ENCODE measurements at places on chromosomes 2 and 18.

DNA sequence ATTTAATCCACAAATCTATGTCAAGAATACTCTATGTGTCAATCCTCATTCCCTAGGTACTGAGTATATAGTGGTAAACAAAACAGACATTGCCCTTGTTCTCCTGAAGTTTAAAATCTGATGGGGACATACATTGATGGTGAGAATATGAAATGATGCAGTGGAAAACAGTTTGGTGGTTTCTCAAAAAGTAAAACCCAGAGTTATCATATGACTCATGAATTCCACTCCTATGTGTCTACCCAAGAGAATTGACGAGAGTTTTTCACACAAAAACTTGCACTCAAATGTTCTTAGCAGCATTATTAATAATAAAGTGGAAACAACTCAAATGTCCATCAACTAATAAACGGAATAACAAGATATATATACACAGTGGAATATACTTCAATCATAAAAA, 586.7 kb downstream of the CCDC85A start:
- DNase-seq, result no peak

- no peak for DNase-seq
Measured at GRCh38 chr18:13494871-13495445, 231.4 kb downstream of the FAM210A start.

- no peak for DNase-seq
Measured at GRCh38 chr2:218428846-218429558, 10.1 kb downstream of the VIL1 start.

DNA sequence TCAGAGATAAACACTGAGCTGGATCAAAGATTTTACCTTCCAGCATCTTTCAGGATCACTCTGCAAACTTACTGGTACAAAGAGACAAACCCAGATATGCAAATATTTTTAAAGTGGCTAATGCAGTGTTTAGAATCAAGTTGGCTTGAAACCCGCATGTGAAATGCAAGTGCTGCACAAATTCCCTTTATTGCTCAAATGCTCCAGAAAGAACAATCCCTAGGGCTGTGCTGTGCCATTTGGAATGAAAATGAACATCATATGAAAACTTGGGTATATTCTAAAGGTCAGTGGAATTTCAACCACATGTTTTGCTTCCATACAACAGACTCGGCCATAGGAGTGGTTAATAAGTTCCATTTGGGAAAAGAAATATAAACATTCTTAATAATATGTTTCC, 139.1 kb downstream of the VWC2L start:
- no peak for DNase-seq

- no peak for DNase-seq
Measured at GRCh38 chr2:128456281-128456680, 137.6 kb upstream of the HS6ST1 start.

DNA sequence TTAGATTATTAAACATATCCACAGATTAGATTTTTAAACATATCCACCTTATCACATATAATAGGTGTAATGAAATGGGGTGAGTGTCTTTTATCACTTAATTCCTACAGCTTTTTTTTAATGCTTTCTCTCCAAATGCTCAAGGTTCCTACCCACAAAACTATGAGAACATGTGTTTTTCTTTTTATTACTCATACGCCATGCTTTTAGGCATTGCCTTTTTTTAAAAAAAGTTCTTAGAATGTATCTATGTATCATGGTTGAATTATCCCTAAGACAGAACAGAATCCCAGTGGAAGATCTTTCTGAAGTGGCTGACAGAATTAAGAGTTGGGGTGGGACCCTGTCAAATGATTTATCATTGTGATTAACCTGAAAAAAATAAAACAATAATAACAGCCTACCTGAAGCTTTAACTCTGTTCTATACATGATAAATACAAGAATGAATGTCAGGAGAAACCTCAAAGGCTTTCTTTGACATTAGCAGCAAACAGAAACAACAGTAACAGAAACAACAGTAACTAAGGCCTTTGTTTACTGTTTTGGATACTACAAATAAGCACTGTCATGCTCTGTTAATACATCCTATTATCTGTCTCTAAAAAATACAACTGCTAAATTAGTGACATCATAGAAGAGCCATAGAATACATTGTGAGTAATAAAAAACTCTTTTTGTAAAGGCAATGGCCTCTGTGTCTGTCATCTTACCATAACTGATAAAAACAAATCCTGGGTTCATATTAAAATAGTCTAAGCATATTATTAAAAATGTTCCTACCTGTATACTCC, 4.1 kb upstream of the ZNF397 start:
- no peak for DNase-seq

- peak; percentile 48 for DNase-seq
Measured at GRCh38 chr2:28610583-28611201, 114.8 kb downstream of the PLB1 start.

DNA sequence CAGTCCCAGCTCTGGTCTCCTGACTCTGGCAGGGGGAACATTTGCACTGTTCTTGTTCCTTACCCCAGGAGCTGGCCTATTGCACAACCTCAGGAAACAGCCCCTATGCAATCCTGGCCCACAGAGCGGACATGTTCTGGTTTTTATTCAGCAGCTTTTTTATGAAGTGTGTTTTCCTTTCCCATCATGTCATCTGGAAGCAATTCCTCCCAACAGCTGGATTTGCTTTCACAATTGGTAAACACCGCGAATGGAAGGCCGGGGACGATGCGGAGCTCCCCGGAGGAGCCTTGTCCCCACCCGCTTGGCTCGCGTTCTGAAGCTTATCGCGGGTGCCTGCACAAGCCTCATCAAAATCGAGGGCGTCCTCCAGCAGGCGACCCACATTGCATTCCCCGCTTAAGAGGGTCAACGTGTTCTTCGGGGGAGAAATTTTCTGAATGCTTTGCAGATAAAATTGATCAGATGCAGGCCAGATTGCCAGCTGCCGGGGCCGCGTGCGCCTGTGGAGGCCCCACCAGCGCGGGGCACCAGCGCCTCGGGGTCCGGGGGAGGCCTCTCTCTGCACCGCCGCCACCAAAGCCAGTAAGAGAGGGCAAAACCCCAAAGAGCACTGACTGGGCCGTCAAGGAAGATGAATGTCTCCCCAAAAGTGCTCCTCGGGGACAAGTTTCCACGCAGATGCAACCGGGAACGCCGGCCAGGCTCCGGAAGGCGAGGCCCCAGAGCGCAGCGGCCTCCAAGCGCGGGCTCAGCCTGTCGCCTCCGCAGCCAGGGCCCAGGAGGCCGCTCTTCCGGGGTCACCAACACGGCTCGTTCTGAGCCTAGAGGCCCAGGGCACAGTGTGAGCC, 60.3 kb upstream of the SP3 start:
- no peak for DNase-seq

DNA sequence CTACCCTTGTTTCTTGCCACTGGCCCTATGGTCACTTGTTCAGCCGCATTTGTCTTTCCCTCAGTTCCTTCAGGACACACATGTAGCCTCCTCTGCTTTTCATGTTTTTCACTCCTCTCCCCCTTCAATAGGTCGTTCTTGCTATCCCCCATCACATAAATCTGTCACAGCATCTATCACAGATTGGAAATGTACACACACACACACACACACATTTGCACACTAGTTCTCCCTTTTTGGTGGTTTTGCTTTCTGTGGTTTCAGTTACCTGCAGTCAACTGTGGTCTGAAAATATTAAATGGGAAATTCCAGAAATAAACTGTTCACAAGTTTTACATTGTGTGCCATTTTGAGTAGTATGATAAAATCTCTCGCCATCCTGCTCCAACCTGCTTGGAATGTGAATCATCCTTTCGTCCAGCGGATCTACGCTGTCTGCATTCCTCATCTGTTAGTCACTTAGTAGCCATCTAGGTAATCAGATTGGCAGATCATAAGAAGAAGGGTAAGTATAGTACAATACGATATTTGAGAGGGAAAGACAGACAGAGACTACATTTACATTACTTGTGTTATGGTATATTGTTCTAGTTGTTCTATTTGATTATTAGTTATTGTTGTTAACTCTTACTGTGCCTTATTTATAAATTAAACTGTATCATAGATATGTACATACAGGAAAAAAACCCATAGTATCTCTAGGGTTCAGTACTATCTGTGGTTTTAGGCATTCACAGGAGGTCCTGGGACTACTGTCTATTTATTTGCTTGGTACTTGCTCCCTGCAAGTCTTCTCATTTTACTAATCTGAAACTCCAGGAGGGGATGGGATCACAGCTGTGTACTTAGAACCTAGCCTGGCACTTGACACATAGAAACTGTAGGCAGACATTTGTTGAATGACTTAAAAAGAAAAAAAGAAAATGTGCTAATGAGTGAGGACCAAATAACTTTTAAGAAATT, 86.1 kb upstream of the PNPT1 start:
- no peak for DNase-seq

- no peak for DNase-seq
Measured at GRCh38 chr2:118372886-118373830, 284.9 kb downstream of the INSIG2 start.

GRCh38 chr2:234095301-234095700, 44.8 kb downstream of the SPP2 start:
- no peak for DNase-seq

DNA sequence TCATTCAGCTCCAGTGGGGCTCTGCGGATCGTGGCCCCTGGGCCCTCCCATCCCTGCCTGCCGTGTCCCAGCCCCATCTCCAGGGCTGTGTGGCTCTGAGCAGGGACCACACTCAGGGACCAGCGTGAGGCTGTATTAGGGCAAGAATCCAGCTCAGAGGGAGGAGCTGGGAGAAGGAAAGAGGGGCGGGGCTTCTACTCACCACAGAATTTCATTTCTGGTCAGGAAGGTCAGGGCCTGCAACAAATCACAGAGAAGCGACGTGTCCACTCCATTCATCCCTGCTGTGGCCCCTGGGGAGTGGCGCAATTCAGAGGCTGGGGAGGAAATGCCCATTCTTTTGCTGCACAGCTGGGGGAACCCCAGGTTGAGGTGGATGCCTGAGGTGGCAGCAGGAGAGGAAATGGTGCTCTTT, 828 bp downstream of the CIB4 start:
- DNase-seq, result no peak

GRCh38 chr2:201960305-201960704, 73.3 kb upstream of the FZD7 start:
- no peak for DNase-seq

- peak; percentile 56 for DNase-seq
Measured at GRCh38 chr18:13376298-13376840, 157.8 kb downstream of the LDLRAD4 start.

DNA sequence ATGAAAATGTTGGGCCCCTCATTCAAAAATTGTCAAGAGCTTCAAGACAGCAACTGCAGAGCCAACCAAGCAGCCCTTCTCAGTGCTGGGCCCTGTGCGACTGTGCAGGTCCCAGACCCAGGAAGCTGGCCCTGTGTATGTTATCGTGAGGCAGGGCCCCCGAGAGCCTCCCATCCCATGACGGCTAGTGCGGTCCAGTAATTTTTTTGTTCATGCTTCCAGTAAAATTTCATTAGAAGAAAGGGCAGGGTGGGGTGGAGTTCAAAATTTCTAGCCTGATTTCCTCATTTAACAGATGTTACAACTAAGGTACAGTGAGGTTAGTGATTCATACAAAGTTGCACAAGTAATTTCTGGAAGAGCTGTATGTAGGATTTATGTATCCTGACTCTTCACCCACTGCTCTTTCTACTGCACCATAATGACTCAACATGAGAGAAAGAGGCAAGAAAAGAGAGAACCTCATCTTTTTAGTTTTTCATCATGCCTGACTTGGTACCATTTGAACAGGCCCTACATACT, 105.5 kb downstream of the ZEB2 start:
- no peak for DNase-seq

DNA sequence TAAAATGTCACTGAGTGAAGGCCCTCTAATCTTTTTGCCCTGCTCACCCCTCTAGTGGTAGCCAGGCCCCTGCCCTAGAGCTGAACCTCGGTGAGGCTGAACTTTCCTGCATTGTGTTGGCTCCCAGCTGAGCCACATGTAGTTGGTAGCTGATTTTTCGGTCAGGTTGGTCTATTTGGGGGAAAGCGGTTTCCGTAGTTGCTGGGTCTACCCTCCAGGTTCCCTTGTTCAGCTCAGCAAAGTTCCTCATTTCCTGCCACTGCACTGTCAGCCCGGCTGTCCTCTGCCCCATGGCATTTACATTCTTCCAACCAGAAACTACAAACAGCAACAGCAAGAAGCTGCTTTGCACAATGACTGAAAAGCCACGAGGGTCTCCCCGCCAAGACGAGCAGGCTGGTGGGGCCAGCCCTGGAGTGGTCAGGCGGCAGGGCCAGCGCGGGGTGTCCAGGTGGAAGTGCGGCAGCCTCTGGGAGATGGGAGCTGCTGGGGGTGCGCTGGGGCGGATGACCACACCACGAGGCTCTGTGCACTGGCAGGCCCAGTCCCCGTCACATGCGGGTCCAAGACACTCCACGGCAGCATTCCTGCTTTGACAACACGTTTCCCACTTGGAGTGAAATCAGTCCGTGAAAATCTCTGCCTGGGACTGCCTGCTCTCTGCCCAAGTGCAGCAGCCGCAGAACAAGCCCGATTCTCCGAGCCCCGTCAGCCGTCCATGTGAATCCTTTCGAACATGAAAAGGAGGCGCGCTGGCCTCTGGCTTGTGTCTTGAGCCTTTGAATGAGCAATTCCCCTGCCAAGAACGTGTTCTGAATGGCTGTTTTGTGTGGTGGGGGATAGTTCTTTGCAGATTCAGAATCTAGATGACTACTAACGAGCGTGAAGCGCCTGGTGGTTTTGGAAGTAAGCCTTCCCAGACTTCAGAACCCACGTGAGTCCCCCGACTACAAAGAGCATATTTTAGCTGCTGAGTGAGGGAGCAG, 159.4 kb downstream of the ASB1 start:
- DNase-seq, result no peak

DNA sequence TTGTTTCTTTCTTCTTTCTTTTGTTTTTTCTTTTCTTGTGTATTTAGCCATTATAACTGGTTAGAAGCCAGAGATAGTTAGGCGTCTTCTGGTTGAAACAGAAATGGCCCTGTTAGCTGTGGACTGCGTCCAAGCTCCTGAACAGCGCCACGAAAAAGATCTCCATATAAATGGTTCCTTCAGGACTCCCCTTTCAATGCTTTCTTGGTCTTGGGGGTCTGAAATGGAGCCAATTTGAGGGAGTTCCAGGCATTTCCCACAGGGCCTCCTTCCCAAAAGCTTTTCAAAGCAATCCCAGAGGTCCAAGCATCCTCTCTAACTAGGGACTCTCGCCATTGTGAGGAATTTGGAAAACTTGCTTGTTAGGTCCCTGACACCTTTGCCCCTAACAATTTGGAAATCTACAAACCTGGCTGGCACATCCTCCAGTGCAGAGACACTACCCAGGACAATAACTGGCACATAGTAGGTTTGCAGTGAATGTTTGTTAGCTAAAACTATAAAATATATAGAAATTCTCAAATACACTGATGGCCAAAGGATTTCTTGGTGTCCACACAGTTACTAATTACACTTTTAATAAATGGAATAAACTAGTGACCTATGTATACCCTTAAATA, 80.1 kb downstream of the MYCN start:
- DNase-seq, result no peak

All from activated CD4-positive, alpha-beta T cell treated with anti-CD3 and anti-CD28 coated beads for 4 hours (primary cell).